ENCODE measurements at places on chromosomes 3 and 15.

DNA sequence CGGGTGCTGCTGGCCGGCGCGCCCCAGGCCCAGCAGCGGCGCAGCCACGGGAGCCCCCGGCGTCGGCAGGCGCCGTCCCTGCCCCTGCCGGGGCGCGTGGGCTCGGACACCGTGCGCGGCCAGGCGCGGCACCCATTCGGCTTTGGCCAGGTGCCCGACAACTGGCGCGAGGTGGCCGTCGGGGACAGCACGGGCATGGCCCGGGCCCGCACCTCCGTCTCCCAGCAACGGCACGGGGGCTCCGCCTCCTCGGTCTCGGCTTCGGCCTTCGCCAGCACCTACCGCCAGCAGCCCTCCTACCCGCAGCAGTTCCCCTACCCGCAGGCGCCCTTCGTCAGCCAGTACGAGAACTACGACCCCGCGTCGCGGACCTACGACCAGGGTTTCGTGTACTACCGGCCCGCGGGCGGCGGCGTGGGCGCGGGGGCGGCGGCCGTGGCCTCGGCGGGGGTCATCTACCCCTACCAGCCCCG is 777 bp downstream of the LOXL1 start:
- no peak for DNase-seq

DNA sequence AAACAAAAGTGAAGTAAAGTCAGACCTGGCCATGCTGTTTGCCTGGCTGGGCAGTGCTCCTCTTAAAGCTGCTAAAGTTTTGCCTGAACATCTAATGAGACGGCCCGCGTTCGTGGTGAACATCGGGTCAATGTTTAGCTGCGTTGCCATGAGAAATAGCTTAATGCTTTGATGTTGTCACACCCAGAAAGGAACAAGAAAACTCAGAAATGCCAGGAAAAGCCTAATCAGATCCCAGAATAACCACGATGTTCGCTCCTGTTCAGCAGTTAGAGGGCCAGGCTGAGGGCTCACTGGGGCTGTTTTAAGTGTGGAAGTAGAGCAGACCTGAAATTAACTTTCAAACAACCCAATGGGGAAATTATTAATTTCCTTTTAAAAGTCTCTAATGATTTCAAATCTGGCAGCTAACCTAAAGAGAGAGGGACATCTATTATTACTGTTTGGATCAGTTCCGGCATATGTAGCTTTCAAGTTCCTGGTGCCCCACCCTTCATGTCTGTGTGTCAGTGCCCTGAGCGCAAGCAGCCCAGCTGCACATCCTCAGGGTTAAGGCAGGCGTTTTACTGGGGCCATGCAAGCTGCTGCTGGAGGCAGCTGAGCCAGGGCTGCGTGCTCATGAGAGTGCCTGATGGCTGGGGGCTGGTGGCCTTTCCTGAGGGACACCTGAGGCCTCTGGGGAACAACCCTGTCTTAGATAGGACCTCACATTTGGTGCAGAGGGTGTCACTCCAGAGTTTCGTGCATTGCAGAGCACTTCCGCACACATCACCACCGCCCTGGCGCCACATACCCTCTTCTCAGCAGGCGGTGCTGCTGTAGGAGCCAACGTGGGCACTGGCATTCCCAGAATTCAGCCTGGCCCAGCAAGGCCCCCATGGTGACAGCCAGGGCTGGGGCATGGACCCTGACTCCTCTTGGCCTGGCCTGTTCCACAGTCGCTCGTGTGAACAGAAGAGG is 76.6 kb downstream of the LRRK1 start:
- no peak for DNase-seq

DNA sequence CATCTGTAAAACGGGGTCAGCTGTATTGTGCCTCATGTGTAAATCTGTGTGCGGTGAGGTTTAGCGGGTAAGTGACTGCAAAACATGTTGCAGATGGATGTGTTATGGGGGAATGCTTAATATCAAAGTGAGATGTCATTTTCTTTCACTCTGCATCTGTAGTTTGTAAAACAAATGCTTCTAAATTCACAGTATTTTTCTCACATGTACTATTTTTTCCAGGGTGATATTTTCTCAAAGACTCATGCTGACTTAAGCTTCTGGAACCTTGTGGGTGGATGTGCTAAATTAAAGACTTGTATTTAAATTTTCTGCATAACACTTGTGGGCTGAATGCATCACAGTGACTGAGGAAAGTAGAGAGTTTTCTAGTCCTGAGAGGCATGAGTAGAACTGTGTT is 115.2 kb upstream of the TP63 start:
- DNase-seq: no peak

DNA sequence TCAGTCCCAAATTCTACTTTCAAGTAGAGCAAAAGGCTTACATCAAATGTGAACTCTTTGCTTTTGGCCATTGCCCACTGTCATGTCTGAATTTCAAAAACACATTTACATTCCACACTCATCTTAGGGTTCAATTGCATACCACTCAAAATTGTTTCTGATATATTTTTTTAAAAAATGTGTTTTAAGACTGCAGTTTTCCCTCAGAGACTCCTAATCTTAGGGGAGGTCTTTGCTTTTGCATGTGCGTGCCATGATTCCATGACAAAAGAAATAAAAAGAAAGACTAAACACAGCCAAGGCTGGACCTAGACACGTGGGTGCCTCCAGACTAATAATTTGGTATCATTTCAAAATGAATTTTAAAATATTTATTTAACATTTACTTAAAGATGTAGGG is 396.8 kb upstream of the RASGRP1 start:
- DNase-seq: no peak

DNA sequence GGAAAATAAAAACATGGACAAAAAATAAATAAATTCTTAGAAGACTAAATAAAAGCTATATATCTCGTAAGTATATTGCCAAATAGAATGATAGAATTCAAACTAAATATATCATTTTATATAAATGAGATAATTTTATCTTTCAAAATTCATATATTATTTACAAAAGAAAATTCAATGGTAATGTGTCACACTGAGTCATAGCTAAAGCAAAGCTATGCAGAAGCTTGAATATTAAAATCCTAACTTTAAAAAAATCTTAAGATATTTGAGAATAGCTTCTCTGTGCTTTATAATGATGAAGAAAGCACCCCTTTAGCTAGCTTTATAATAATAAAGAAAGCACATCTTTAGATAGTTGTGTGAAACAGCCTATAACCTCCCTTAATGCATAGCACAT is 1010.8 kb downstream of the OTOL1 start:
- DNase-seq: no peak

GRCh38 chr3:127803619-127804018 is 18.7 kb downstream of the MGLL start:
- no peak for DNase-seq

DNA sequence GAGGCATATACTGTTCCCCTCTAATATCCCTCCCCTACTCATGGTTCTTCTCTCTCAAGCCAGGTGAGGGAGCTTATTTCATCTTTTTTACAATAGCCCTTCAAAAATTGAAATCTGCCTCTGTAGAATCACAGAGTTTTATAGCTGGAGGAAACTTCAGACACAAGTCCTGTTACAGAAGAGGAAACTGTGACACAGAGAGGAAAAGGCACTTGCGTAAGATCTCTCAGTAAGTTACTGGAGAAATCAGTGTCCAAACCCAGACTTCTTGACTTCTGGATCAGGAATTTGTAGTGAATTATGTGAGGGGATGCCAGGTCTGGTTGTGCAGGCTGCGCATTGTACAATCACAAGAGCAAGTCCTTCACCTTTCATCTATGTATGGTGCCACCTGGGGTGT is 4.6 kb downstream of the FGD5 start:
- no peak for DNase-seq

- DNase-seq: no peak
Measured at GRCh38 chr3:40012381-40012780, 203.0 kb downstream of the MYRIP start.

GRCh38 chr3:193828477-193828876 is 235.5 kb downstream of the OPA1 start:
- peak; percentile 77 for DNase-seq

- no peak for DNase-seq
Measured at GRCh38 chr15:57035664-57036063, 117.2 kb downstream of the TCF12 start.
